ENCODE measurements at places on chromosomes 3 and 15.
A peak's percentile ranks its signal among the peaks of the same experiment; 100 is the strongest.

- DNase-seq = peak; percentile 23
Observed at GRCh38 chr3:134709561-134710312, 58.9 kb upstream of the KY start.

- no peak for DNase-seq
Observed at GRCh38 chr3:154040283-154040682, 80.9 kb upstream of the ARHGEF26 start.

- DNase-seq = no peak
Observed at GRCh38 chr3:21013566-21013965, 737.4 kb downstream of the ZNF385D start.

GRCh38 chr3:173410849-173411248 is 13.3 kb downstream of the NLGN1 start:
- DNase-seq = no peak

DNA sequence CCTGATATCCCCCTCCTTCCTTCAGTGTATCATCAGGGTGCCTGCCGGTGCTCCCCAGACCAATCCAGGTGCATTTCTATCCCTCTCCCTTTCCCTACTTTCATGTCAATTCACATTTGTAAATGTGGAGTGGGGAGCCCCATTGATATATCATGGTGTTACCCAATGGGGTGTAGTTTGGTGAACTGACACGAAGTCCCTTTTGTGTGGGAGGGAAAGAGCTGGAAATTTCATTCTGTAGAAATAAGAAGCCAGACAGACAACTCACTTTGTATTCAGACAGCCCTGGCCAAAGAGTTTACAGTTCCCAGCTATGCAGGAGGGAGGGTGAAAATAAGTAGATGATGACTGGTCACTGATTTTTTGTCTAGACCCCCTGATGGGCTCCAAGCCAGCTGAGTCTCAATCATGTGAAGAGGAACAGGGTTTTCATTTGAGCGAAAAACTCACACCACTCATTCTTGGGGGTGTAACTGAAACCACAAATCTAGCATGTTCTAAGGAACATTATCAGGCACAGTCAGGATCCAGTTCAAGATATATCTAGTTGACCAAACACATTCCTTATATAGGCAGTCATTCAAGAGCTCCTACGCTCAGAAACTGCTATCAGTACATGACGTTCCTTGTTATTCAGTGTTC is 58.9 kb downstream of the LMCD1 start:
- DNase-seq = no peak

DNA sequence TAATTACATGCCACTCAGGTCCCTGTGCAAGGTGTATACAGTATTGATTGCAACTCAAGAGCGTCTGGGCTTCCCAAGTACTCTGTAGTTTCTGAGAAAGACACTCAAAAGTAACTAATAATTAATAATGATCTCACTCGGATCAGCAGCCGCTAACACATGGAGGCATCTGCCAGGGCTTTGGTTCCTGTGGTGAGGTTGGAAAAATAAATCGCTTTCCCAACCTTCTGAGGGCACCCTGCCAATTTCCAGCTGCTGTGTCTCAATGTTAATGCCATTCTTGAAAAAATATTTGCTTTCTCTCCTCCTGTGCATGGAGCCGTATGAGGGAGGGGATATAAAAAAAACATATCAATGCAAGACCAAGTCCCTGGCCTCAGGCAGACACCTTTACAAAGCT is 116.5 kb upstream of the SLC2A2 start:
- DNase-seq = no peak

GRCh38 chr15:27662892-27663291 is 436.2 kb downstream of the OCA2 start:
- no peak for DNase-seq

DNA sequence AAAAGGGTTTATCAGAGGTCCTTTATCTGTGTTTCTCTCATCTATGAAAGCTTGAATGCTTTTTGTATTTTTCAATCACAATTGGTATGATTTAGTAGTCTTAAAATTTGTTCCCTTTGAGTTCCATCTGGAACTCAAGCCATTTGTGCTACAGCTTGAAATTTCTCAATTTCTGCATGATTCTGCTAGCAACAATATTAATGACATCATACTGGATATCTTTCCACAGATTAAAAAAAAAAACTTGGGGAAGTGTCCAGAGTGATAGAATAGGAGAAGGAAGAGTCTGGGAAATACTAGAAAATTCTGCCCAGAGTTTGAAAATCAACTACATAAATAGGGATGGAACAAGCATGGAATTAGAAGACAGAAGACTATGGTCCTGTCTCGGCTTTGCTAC is 9.3 kb upstream of the FBN1 start:
- no peak for DNase-seq

DNA sequence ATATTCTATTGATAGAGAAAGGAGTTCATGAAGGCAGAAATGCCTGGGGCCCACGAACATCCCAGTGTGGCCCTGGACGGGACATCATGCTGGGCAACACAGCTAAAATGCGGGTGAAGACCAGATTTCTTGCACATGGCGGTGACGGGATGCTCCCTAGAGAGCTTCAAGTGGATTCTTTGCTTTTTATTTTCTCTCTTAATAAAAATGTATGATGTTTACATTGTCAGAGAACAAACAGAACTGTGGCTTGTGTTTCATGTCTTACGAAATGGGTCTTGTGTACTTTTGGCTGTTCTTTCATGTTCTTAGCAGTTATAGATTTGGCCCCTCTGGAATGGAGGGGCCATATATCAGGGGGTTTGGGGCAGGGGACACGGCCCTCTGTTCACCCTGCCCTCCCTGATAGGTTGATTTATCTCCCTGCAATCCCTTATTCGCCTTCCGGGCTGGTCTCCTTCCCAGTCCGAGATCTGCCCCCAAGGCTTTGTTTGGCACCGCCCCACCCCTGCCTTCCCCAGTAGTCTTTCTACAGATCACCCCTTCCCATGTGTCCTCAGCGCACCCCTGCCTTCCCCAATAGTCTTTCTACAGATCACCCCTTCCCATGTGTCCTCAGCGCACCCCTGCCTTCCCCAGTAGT is 68.7 kb upstream of the CGNL1 start:
- no peak for DNase-seq

GRCh38 chr15:89165677-89166076 is 55.7 kb downstream of the RLBP1 start:
- no peak for DNase-seq

- no peak for DNase-seq
Observed at GRCh38 chr3:44411031-44411645, 66.3 kb downstream of the ZNF445 start.

DNA sequence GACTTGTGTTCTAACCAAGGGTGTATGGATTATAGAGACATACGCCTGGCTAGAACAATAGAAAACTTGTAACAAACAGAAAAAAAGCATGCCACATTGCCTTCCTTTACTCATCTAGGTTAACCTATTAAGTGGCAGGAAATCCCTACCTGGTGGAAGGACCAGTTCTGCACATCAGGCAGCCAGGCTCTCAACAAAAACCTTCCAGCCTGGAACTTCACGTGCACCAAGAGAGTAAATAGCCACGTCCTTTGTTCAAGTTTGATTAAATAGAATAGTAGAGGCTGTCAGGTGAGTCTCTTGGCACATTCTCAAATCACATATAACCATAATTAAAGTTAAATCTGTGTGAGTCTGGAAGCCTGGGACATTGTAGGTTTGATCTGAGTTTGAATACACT is 85.0 kb upstream of the DPH6 start:
- no peak for DNase-seq

GRCh38 chr3:126659915-126660886 is 5.3 kb upstream of the TXNRD3 start:
- DNase-seq = peak; percentile 51

GRCh38 chr15:80904998-80905397 is 84.6 kb downstream of the MESD start:
- no peak for DNase-seq

DNA sequence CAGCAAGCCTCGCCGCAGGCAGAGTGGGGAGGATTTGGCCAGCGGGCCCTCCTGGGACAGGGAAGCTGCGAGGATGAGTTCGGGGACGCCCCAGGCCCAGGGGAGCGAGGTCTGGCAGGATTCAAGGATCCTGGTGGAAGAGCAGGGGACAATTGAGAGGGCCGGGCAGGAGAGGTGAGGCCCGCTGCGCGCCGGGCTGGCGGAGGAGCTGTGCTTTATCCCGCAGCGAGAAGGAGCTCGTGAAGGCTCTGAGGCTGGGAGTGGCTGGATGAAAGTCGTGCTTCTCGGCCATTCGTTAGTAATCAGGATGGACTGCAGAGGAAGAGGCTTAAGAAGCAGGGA is 3.6 kb downstream of the SLC51A start:
- DNase-seq = no peak

Measured in iPS-NIHi11 (cell line).